BJ (cell line): ENCODE measurements at places on chromosomes 7 and 10. TPM values are rescaled to one million over a fixed set of nuclear protein-coding genes. Genes with fewer than 3 reads are reported as not detected.

- DNase-seq: no peak
Observed at GRCh38 chr7:142919656-142920055, 13.9 kb downstream of the TRPV5 start.

DNA sequence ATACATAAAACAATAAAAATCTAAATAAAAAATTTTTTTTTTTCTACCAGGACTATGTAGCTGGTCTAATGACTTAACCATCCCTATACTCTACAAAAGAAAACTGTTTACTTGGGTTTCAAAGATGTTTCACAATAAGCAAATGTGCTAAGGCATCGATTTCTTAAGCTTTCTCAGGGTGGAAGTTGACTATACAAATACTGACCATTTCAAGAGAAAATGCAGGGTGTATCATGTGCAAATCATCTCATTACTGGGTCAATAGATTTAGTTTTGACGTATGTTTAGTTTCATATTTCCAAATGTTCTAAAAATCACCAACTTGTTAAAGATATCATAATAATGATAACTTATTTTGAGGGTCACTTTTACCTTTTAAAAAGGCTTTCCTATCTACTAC, 7.5 kb downstream of the NRP1 start:
- no peak for DNase-seq

The OR2A5 gene
- polyA plus RNA-seq: not detected in 2 replicates

DNA sequence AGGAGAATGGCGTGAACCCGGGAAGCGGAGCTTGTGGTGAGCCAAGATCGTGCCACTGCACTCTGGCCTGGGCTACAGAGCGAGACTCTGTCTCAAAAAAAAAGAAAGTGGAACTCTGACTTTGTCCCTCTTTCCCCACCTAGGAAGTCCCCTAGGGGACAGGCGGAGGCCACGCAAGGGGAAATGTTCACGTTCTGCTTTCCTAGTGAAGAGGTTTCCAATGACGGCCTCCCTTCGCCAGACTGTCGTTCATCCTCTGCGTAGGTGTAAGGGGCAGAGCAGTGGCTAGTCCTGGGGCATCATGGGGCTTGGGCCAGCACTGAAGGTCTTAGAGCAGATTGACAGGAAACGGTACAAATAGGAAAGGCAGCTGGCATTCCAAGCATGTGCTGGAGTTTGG, 30.6 kb downstream of the SUFU start:
- DNase-seq: no peak

GRCh38 chr7:163298-163695, 29.1 kb upstream of the FAM20C start:
- DNase-seq: no peak

The NUB1 gene
- polyA plus RNA-seq: 44.5 and 46.3 TPM in 2 replicates

- DNase-seq: no peak
Observed at GRCh38 chr10:11787846-11788245, 35.3 kb upstream of the PROSER2 start.
